ENCODE measurements at places on chromosomes 16 and 17. TPM values are rescaled to one million over a fixed set of nuclear protein-coding genes. Genes with fewer than 3 reads are reported as not detected.

GRCh38 chr16:78984324-78984723 lies 616.2 kb downstream of the MAF start:
- no peak for DNase-seq

DNA sequence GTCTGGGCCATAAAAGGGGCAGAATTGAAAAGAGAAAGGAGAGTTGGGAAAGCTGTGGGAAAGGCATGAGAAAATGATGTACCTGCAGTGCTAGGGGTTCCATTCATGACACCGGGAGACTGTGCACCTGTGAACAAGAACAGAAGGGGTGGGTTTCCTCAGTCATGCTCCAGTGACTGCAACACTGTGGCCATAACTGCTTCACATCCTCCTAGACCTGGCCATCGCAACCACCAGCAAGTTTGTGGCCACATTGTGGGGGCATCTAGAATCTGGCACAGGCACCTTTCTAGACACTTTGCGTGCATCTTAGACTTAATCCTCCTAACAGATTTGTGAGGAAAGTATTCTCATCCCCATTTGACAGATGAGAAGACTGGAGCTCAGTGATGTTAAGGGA lies 12.7 kb downstream of the GP2 start:
- no peak for DNase-seq

- DNase-seq, result no peak
Measured at GRCh38 chr17:49907279-49907678, 59.4 kb upstream of the TAC4 start.

- no peak for DNase-seq
Measured at GRCh38 chr16:66272461-66272860, 94.0 kb upstream of the CDH5 start.

GRCh38 chr17:50348522-50349242 lies 2.8 kb downstream of the XYLT2 start:
- peak; percentile 48 for DNase-seq

- DNase-seq, result no peak
Measured at GRCh38 chr17:20613248-20613647, 33.7 kb downstream of the CDRT15L2 start.

GRCh38 chr17:65198653-65199382 lies 61.6 kb downstream of the RGS9 start:
- peak; percentile 35 for DNase-seq

- DNase-seq, result no peak
Measured at GRCh38 chr16:77457046-77457445, 22.2 kb upstream of the ADAMTS18 start.

GRCh38 chr17:50550661-50551432 lies 3.9 kb downstream of the SPATA20 start:
- DNase-seq, result no peak

DNA sequence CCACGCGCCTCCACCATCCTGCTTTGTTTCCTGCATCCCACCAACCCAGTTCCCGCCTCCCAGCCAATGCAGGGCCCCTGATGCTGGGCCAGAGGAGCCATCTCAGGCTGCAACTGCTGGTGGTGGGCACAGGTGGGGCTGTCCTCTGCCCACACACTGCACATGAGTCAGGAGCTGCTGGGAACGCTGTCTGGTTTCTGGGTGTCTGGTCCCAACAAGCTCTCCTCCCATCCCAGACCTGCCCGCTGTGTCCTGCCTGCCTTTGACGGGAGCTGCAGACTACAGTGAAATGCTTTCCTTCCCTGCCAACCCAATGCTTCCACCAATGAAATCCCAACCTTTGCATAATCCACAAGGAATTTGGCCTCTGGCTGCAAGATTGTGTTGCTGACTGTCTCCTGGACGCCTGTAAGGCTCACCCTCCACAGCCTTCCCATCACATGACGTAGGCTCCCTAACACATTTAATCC lies 98.9 kb downstream of the N4BP1 start:
- DNase-seq, result peak; percentile 96

- DNase-seq, result no peak
Measured at GRCh38 chr16:83830769-83831455, 23.1 kb downstream of the HSBP1 start.

- DNase-seq, result no peak
Measured at GRCh38 chr16:7270823-7271222, 61.8 kb upstream of the RBFOX1 start.

GRCh38 chr16:52283584-52284375 lies 263.2 kb downstream of the TOX3 start:
- DNase-seq, result no peak

PABPN1L gene
- not detected for total RNA-seq

AGRP gene
- not detected for total RNA-seq

MYH3 gene
- total RNA-seq, result 0.17 TPM

ANKS4B gene
- not detected for total RNA-seq
